ENCODE measurements at places on chromosomes 4 and X. TPM values are rescaled to one million over a fixed set of nuclear protein-coding genes. Genes with fewer than 3 reads are reported as not detected.
A peak's percentile ranks its signal among the peaks of the same experiment; 100 is the strongest.

GRCh38 chr4:23805450-23805851, 84.4 kb downstream of the PPARGC1A start:
- H3K4me3 ChIP-seq: no peak overlapping the region
- H3K4me1 ChIP-seq: no peaks in the 10 kb centered on the region
- no peaks in the 10 kb centered on the region for H3K36me3 ChIP-seq
- no peak for DNase-seq

GRCh38 chr4:7335344-7336066, 99.2 kb downstream of the PSAPL1 start:
- H3K4me3 ChIP-seq: no peak overlapping the region
- no peaks in the 10 kb centered on the region for H3K36me3 ChIP-seq
- peak; percentile 8 for DNase-seq
- H3K27ac ChIP-seq: no peak overlapping the region
- H3K4me1 ChIP-seq: no peaks in the 10 kb centered on the region

DNA sequence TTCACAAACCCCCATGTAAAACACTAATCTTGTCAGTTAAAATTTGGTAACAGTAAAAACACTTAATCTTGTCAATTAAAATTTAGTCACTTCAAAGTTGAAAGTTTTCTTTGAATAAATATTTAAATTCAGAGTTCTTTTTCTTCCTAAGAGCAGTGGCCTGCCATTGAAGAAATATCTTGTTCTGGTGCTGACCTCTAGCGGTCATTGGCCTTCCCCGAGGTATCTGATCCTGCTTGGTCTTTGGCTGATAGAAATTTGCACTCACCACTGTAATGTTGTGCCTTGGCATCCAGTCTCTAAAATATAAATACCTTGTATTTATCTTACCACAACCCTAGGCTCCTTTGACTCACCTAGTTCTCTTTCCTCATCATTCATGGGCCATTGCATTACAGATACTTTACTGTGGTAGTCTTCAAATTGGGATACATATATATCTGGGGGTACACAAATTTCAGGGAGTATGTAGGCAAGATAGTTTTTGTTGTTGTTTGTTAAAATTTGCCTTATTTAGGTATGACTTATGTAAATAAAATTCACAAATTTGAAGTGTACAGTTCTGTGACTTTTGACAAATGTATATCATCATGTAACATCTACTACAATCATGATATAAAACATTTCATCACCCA, 6.7 kb upstream of the ART3 start:
- H3K27me3 ChIP-seq: no peaks in the 10 kb centered on the region
- H3K4me3 ChIP-seq: no peak overlapping the region
- H3K27ac ChIP-seq: no peak overlapping the region

- no peak overlapping the region for H3K27ac ChIP-seq
- H3K27me3 ChIP-seq: no peaks in the 10 kb centered on the region
- no peaks in the 10 kb centered on the region for H3K36me3 ChIP-seq
- H3K4me3 ChIP-seq: no peak overlapping the region
Measured at GRCh38 chr4:30950737-30951136, 230.6 kb downstream of the PCDH7 start.

- no peaks in the 10 kb centered on the region for H3K4me1 ChIP-seq
- no peaks in the 10 kb centered on the region for H3K36me3 ChIP-seq
- H3K27me3 ChIP-seq: no peaks in the 10 kb centered on the region
- DNase-seq: no peak
Measured at GRCh38 chr4:113971706-113972360, 7.6 kb downstream of the ARSJ start.

DNA sequence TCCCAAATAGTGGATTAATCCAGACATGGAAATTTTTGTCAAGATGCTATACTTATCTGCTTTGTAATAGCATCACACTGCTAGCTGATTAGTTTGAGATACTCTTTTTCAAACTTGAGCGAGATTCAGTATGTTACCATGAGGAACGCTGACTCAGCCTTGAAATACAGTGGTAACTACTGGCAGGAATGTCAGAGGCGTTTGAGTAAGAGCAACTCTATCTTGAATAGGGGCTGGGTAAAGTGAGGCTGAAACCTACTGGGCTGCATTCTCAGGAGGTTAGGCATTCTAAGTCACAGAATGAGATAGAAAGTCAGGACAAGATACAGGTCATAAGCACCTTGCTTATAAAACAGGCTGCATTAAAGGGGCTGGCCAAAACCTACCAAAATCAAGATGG, 2519.6 kb downstream of the ARAP2 start:
- no peak overlapping the region for H3K27ac ChIP-seq
- H3K4me1 ChIP-seq: no peaks in the 10 kb centered on the region
- no peaks in the 10 kb centered on the region for H3K27me3 ChIP-seq

DNA sequence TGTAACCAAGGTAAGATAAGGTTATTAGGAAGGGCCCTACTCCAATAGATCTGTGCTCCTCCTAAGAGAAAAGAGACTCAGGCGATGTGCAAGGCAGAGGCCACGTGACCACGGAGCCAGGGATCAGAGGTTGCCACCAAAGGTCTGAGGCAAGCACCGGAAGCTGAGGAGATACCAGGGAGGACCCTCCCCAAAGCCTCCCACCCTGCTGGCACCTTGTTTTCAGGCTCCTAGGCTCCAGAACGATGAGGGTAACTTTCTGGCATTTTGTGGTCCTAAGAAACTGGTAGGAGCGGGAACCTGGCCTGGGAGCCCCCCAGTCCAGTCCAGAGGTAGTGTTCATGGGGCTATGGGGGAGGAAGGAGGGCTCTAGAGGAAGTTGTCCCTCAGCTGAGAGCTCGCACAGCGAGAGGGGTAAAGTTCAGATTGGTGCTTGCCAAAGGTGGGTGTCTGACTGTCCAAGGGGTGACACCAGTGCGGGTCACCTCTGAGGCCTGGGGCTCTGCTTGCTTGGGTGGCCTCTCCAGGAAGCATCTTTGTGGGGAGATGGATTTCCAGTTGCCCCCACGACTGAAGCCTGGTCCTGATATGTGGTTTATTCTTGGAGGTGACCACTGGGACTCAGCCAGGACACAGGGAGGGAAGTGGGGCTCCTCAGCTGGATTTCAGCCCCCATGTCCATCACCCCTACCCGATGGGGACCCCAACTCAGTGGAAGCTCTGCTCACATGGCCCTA, 7.5 kb upstream of the LETM1 start:
- no peaks in the 10 kb centered on the region for H3K27me3 ChIP-seq
- DNase-seq: no peak
- no peaks in the 10 kb centered on the region for H3K36me3 ChIP-seq

LRIT3 gene
- polyA plus RNA-seq: 0.07 TPM

PNMA3 gene
- 0.48 TPM for polyA plus RNA-seq

FRMD7 gene
- polyA plus RNA-seq: not detected

CENPVL3 gene
- polyA plus RNA-seq: not detected

MAGEA3 gene
- polyA plus RNA-seq: not detected

BEX1 gene
- polyA plus RNA-seq: not detected

PLXNA3 gene
- 10.9 TPM for polyA plus RNA-seq

SH3D19 gene
- polyA plus RNA-seq: not detected

GYPE gene
- 0.34 TPM for polyA plus RNA-seq

ARHGAP24 gene
- polyA plus RNA-seq: 14.6 TPM

Measured in CD14-positive monocyte (primary cell).